ENCODE measurements at places on chromosomes 12 and 14. TPM values are rescaled to one million over a fixed set of nuclear protein-coding genes. Genes with fewer than 3 reads are reported as not detected.

UNC79 gene
- 0.79 TPM for total RNA-seq

DLK1 gene
- total RNA-seq, result not detected

SLC25A21 gene
- total RNA-seq, result 1.4 TPM

ESRRB gene
- 3.9 TPM for total RNA-seq

CFAP54 gene
- total RNA-seq, result 6.6 TPM

NPAS3 gene
- 5.0 TPM for total RNA-seq

KRT80 gene
- 12.3 TPM for total RNA-seq

OTX2 gene
- total RNA-seq, result not detected

CALM1 gene
- total RNA-seq, result 328 TPM

CORO1C gene
- 104 TPM for total RNA-seq

ANO4 gene
- 2.9 TPM for total RNA-seq
